GM10248 (cell line): ENCODE measurements at places on chromosomes 12 and 14.

- DNase-seq = no peak
These were observed 74.9 kb upstream of the ACTN1 start for GRCh38 chr14:69054030-69054429.

- DNase-seq = peak; percentile 18
These were observed 768 bp downstream of the METTL25 start for GRCh38 chr12:82359115-82359478.

- DNase-seq = no peak
These were observed 99.7 kb downstream of the DACT1 start for GRCh38 chr14:58737511-58737910.

GRCh38 chr12:92229381-92229780, 83.7 kb upstream of the BTG1 start:
- no peak for DNase-seq

GRCh38 chr12:64610079-64610659, at the start of gene RASSF3:
RASSF3 (plus strand) TSS chr12:64610495; CDS start chr12:64610633, 138 bp downstream.
- DNase-seq = peak; percentile 89

GRCh38 chr12:46516933-46517578, 144.5 kb upstream of the SLC38A2 start:
- peak; percentile 70 for DNase-seq
